ENCODE measurements at places on chromosomes 6 and 20. TPM values are rescaled to one million over a fixed set of nuclear protein-coding genes. Genes with fewer than 3 reads are reported as not detected.

The GATA5 gene
- not detected for total RNA-seq

The GINS1 gene
- total RNA-seq: 5.0 TPM

The EFCAB8 gene
- 0.11 TPM for total RNA-seq

The HLA-DMB gene
- 4.0 TPM for total RNA-seq

The MYBL2 gene
- 11.7 TPM for total RNA-seq

The PMEPA1 gene
- 41.6 TPM for total RNA-seq

The R3HDML gene
- not detected for total RNA-seq

The HLA-DRB1 gene
- total RNA-seq: 191 TPM

The ZBTB9 gene
- total RNA-seq: 3.9 TPM

The TP53TG5 gene
- 0.59 TPM for total RNA-seq

The WFDC12 gene
- 0.92 TPM for total RNA-seq

The NCOA5 gene
- 24.1 TPM for total RNA-seq

The PTCHD4 gene
- total RNA-seq: 0.12 TPM

The KCNK15 gene
- 0.40 TPM for total RNA-seq

The TTLL9 gene
- not detected for total RNA-seq

The TTK gene
- 5.7 TPM for total RNA-seq

The ISM1 gene
- total RNA-seq: 0.18 TPM

The C4B gene
- 31.2 TPM for total RNA-seq

The CRIP3 gene
- 1.4 TPM for total RNA-seq

The DEFB127 gene
- not detected for total RNA-seq

The CNPY3 gene
- total RNA-seq: 25.9 TPM

The TSPYL1 gene
- total RNA-seq: 80.1 TPM

The NKAPL gene
- total RNA-seq: 0.47 TPM

The PAK1IP1 gene
- total RNA-seq: 7.5 TPM

The CLPSL2 gene
- not detected for total RNA-seq

The PARD6B gene
- total RNA-seq: 19.8 TPM

The RFX6 gene
- total RNA-seq: 1.3 TPM

The HNF4A gene
- 301 TPM for total RNA-seq

The OVOL2 gene
- 17.0 TPM for total RNA-seq

The KCNK5 gene
- total RNA-seq: 52.9 TPM

The MUCL3 gene
- not detected for total RNA-seq

The SERAC1 gene
- total RNA-seq: 13.0 TPM

The SLC16A10 gene
- total RNA-seq: 4.0 TPM

The DEFB116 gene
- total RNA-seq: not detected

The VPS16 gene
- total RNA-seq: 33.9 TPM

The OXT gene
- total RNA-seq: not detected

The SPAG4 gene
- 3.2 TPM for total RNA-seq

The ADGRF1 gene
- total RNA-seq: 0.52 TPM

The VWA7 gene
- 11.4 TPM for total RNA-seq

The CDH22 gene
- 0.17 TPM for total RNA-seq

The ADIG gene
- not detected for total RNA-seq

The SRPK1 gene
- total RNA-seq: 81.3 TPM

The LY6G6D gene
- not detected for total RNA-seq

The CNR1 gene
- total RNA-seq: 3.4 TPM

The CCM2L gene
- 2.0 TPM for total RNA-seq

The OR2H2 gene
- total RNA-seq: not detected

The C6orf58 gene
- total RNA-seq: not detected

The NTSR1 gene
- not detected for total RNA-seq

All from left colon (tissue), 2 donors.